ENCODE measurements at places on chromosomes 16 and 17. TPM values are rescaled to one million over a fixed set of nuclear protein-coding genes. Genes with fewer than 3 reads are reported as not detected.

DNA sequence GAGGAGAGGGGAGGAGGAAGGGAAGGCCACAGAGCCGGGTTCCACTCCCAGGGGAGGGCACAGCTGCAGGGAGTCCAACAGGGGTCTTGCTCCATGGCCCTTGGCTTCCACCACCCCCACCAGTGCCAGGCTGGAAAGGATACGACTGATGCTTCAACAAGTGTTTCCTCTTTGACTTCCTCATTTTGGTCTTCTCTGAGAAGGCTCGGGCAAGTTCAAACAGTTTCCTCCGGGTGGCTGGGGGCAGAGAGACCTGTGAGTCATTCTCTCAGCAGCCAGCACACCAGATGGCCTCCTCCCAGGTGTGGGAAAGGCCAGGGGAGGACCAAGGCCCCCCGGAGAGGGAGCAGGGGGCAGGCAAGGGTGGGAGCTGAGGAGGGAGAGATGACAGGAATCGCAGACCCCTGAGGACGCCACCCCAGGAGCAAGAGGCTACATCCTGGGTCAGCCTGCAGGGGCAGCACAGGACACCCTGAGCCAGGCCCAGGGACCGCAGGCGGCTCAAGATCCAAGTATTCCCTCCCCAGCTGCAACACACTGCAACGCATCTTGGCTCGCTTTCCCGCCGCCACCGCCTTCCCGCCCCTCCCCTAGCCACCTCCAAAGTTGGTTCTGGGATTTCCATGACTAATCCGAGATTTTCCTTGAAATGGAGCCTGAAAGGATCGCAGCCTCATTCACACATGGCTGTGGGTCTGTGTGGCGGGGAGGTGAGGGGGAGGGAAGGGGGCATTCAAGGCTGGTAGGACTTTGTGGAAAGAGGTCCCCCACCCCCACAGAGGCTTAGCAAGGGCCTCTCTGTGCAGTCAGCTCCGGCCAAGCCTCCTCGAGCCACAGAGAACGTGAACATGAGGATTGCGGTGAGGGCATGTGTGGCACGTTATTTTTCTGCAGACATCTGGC is 18.4 kb upstream of the MRPS23 start:
- DNase-seq, result peak; percentile 91

GRCh38 chr17:19705201-19705600 is 11.2 kb downstream of the SLC47A2 start:
- DNase-seq, result no peak

DNA sequence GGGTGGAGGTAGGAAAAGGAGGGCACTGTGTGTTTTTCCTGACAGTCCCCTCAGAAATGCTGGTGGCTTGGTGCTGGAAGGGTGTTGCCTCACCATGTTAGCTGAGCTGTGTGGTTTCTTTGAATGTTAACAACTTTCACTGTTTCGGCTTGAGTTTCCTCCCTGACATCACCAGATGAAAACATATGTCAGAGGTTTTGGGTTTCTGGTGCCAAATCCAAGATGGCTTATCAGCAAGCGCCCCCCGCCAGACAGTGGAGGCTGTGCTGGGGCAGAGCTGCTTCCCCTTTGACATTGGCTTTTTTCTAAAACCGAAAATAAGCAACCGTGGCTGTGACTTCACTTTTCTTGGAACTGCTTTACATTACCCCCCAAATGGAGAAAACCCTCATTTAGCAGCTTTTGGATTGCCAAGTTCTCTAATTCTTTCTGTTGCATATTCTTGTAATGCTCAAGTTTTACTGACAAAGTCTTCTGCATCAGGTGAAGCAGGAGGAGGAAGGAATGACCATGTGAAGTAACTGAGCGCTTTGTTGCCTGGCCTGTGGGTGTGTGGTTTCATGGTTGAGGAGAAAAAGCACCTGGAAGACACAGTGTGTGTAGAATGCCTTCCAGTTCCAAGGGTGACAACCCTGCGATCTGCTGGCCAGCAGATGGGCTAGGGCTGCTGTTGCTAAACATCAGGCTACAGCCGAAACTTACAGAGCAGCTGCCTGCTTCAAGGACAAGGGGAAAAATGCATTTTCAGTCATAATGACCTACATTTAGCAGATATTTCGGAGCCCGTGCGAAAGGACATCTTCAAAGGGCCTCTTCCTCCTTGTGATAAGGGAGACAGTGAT is 9.7 kb downstream of the RMI2 start:
- no peak for DNase-seq

DNA sequence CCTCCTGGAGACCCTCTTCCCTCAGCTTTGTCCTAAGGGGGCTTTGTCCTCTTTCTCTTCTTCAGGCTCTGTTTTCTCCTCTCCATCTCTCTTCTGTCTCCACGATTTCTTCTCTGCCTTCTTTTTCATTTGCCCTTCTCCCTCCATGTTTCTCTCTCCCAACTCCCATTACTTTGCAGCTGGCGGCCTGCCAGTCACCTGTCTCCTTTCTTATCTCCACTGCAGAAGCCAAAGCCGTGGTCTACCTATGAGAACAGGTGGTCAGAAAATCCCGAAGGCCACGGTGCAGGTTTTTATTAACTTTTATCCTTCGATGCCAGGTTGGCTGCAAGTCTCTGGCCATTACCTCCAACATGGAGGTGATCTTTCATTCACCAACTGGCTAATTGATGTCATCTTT is 45.1 kb downstream of the FZD2 start:
- no peak for DNase-seq

- no peak for DNase-seq
Observed at GRCh38 chr16:86220561-86220960, 289.8 kb upstream of the FOXF1 start.

GRCh38 chr17:68200689-68201417 is 47.0 kb upstream of the AMZ2 start:
- peak; percentile 80 for DNase-seq

DNA sequence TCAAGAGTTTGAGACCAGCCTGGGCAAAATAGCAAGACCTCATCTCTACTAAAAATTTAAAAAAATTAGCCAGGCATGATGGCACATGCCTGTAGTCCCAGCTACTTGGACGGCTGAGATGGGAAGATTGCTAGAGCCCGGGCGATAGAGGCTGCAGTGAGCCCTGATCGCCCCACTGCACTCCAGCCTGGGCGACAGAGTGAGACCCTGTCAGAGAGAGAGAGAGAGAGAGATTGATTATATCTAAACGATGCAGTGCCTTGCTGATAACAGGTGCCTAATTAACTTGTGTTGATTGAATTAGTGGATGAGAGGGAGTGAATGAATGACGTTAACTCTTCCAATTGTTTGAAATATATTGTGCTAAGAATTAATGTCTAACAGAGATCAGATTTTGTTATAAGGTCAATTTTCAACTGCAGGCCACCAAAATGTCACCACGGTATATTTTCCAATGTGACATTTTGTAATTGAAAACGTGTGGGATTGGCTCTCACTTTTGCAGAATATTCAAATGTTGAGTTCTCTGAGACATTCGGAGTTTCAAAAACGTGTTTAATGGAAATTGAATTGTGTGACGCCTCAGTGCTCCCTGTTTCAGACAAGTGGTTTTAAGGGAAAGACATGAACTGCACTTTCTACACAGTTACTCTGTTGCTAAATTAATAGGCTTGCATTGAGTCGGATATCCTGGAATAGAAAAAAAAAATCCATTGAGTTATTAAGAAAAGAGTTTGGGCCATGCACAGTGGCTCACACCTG is 53.6 kb downstream of the ABAT start:
- no peak for DNase-seq

DNA sequence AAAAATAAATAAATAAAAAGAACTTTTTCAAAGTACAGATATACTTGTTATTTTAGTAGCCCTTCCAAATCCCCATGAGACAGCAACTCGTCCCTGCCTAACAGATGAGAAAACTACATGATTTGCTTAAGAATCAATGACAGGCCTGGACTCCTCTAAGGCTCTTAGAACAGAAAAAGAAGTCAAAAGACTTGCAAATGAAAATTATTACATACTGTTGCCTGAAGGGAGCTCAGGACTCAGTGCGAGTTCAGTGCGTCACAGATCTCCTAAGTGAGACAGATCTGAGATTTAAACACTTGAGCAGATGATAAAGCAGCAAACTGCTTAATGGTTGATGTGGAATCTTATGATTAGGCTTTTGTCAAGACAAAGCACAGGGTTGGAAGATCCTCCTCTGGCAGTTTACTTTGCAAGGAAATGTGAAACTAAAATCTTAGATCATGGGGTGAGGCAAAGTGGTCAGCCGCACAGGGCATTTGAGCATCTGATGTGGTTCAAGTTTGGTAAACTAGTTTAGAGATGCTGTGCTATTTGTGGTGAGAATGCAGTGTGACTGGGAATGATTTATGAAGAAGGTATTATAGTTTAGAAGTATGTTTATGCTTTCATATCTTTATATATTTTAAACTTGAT is 138.1 kb downstream of the TRIM37 start:
- no peak for DNase-seq

DNA sequence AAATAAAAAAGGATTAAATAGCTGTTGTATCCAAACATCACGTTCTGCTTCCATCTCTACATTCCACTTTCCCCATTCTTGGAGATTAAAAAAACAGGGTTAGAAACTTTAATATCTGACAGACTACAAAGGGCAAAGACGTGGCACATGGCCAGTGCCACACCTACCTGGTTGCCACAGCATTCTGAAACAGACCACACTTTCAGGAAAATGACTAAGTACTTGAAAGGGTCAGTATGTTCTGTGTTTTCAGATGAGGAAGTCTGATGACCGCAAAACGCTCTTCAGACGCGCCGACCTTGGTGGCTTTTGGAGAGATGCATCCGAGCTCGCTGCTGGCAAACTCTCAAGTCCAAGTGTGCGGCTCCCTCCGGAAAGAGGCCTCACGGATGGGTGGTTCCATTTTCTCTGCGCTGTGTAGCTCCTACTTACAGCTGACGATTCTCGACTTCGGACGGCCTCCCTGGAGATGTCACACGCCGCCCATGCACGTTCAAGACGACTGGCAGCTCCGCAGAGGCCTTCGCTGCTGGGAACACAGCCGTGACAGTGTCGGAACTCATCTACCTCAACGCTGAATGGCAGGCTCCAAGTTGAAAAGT is 15.5 kb downstream of the MAP1LC3B start:
- peak; percentile 95 for DNase-seq

- DNase-seq, result no peak
Observed at GRCh38 chr17:75590849-75591721, 3.5 kb downstream of the MYO15B start.

DNA sequence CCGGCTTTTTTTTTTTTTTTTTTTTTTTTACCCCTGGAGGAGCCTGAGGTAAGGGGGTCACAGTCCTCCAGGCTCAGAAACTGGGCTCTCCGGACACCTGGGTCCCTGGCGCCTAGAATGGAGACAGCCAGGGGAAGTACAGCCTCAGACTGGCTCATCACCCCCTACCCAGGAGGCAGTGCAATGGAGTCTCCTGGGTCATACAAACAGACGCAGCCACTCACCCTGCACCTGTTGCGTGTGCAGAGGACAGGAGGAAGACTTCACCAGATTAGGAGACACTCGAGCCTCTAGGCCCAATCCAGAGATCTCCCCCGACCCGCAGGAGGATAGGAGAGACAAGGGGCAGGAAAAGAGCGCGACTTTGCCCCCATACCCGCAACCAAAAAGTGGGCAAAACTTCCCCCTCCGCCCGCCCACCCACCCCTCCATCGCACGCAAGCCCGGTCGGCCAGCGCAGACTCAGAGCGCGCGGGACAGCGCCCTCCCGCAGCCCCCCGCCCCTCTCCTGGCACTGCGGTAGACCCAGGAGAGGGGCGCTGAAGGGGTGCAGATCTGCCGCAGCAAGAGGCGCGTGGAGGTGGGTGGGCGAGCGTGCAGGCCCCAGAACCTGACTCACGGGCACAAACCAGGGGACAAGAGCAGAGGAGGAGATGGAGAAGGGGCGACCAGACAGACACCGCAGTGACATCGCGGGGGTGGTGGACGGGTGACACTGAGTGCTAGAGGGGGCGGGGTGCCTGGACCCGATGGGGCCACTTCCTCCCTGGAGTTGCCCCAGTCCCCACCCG is 900 bp downstream of the HAP1 start:
- DNase-seq, result no peak

GRCh38 chr17:31497994-31498826 is 106.7 kb downstream of the RAB11FIP4 start:
- DNase-seq, result no peak

DNA sequence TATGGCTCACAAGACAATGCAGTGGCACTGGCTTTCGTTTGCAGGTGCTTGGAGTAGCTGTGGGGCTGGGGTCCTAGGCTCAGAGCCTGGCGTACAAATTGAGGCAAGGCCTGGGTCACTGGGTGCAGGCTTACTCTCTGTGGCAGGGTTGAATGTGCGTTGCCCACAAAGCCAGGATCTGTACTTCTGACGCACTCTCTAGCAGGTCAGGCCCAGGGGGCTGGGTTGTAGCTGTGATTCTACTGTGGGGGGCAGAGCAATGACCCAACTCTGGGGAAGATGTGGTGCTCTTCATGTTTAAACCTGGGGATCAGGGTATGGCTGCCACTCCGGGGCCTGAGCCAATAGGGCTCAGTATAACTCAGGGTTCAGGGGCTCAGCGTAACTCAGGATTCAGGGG is 6.4 kb upstream of the PRSS21 start:
- no peak for DNase-seq

DNA sequence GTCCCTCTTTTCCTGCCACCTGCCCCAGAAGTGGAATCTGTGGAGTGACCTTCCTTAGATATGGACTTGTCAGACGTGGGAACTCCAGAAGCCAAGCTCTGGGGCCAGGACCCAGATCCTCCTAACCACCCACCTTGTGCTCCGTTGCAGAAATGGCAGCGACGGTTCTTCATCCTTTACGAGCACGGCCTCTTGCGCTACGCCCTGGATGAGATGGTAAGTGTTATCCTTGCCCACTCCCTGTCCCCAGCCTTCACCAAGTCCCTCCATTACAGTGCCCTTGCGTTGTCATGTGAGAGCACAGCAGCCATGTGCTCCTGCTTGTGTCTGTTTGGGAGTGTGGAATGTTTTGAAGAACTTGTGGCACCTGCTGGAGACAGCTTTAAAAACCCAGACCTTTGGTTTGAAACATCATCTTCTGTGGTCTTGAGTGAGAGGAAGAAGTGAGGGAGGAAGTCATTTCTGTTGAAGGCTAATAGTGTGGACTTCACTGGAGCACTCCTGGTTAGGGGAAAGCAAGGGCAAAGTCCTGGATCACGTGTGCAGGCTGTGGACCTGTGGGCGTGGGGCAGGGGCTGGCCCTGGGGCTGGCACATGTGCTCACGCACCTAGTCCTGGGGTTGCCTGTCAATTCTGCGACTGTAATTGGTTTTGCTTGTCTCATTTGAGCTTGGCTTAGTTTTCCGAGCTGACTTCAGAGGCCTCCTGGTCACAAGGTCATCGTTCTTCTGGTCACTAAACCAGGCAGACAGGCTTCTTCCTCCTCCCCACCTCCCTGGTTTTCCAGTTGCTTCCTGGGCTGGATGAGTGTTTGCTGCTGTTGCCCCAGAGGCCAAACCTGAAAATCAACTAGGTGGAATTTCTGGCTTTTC is 35.8 kb downstream of the MPRIP start:
- DNase-seq, result no peak

- DNase-seq, result no peak
Observed at GRCh38 chr16:6122401-6122800, 1024.8 kb upstream of the EEF2KMT start.

- no peak for DNase-seq
Observed at GRCh38 chr17:30824002-30824355, 513 bp downstream of the CRLF3 start.

GRCh38 chr16:66043326-66043725 is 323.2 kb upstream of the CDH5 start:
- no peak for DNase-seq

The LDHD gene
- polyA plus RNA-seq, result 0.41 TPM

The AGRP gene
- not detected for polyA plus RNA-seq

The OR1F1 gene
- 0.17 TPM for polyA plus RNA-seq

The TBC1D26 gene
- polyA plus RNA-seq, result 0.11 TPM

The INTS2 gene
- polyA plus RNA-seq, result 4.1 TPM

The SYT17 gene
- 2.8 TPM for polyA plus RNA-seq

The PPM1E gene
- 0.01 TPM for polyA plus RNA-seq

The KRT38 gene
- polyA plus RNA-seq, result not detected

The TOX3 gene
- polyA plus RNA-seq, result not detected

All from endothelial cell of umbilical vein (primary cell).